LoVo (cell line): ENCODE measurements at places on chromosomes 5 and 9.
A peak's percentile ranks its signal among the peaks of the same experiment; 100 is the strongest.

DNA sequence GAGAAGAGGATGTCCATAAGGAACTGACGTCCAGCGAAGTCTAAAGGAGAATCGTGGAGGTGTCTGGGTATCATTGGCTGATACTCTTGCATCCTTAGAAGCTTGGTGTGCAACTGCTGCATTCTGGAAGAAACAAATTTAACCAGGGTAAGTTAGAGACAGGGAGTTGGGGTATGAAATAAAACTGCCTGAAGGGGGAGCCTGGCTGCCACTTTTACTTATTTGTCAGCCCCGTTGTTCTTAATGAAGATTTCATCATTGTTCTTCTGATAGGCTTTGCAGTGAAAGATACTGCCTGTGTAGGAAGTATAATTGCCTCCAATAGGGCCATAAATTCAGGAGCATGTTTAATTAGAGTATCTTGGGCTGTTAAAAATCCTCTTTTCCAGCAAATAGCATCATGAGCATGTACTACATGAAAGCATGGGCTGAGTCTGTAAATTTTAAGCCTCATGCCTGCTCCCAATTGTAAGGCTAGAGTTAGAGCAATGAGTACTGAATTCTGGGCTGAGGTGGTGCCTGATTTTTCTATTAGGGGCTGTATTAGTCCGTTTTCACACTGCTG, 1264.5 kb upstream of the ACO1 start:
- peak; percentile 31 for DNase-seq

- no peak for DNase-seq
These were observed 14.9 kb upstream of the ADAM19 start for GRCh38 chr5:157590478-157590877.

DNA sequence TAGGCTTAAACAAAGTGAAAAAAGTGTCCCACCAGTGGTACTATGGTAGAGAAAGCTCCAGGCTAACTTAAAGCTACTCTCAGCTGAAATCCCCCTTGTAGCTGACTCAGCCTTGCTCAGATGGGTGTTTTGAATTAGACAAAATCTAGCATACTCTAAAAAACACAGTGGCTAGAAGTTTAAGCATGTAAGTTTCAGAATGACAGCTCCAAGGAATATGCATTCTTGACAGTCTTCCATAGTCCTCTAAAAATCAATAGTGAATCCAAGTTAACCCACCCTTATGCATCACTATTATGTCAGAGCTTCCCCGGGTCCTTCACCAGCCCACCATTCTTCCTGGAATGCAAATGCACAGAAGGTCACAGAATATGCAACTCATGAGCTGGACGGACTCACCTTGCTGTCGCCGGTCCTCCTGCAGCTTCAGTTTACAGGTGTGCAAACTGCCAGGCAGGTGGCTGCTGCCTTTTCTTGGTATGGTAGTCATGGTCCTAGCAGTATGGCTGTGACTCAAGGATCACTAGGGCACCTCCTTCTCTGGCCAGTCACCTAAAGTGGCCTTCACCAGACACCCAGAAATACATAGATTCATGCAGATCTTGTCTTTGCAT, 668 bp downstream of the RANBP3L start:
- DNase-seq = no peak

DNA sequence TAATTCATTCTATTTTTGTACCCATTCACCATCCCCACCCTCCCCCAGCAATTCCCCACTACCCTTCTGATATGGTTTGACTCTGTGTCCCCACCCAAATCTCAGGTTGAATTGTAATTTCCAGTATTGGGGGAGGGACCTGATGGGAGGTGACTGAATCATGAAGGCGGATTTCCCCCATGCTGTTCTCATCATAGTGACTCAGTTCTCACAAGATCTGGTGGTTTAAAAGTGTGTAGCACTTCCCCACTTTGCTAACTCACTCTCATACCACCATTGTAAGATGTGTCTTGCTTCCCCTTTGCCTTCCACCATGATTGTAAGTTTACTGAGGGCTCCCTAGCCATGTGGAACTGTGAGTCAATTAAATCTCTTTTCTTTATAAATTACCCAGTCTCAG, 25.9 kb upstream of the TESK1 start:
- DNase-seq = no peak

DNA sequence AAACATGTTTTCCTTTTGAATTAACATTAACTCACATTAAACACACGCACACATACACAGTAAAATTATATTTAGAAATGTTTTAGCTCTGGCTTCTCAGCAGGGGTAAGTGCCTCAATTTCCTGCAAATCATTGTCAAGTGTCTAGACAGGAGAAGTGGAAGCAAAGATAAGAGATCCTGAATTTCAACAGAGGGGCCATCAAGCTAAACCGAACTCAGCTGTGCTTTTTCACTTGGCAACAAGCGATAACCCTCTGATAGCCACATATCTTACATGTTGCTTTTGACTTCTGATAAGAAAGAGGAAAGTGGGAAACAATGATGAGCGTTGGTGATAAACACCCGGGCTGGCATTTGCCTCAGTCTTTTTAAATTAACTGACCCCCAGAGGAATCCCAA, 79.7 kb upstream of the SPDL1 start:
- DNase-seq = no peak

- no peak for DNase-seq
These were observed 26.3 kb downstream of the SLC9A3 start for GRCh38 chr5:497871-498509.
